ENCODE measurements at places on chromosomes 3 and 15.
A peak's percentile ranks its signal among the peaks of the same experiment; 100 is the strongest.

GRCh38 chr3:197520311-197521276 lies 35.2 kb downstream of the BDH1 start:
- DNase-seq, result peak; percentile 38

DNA sequence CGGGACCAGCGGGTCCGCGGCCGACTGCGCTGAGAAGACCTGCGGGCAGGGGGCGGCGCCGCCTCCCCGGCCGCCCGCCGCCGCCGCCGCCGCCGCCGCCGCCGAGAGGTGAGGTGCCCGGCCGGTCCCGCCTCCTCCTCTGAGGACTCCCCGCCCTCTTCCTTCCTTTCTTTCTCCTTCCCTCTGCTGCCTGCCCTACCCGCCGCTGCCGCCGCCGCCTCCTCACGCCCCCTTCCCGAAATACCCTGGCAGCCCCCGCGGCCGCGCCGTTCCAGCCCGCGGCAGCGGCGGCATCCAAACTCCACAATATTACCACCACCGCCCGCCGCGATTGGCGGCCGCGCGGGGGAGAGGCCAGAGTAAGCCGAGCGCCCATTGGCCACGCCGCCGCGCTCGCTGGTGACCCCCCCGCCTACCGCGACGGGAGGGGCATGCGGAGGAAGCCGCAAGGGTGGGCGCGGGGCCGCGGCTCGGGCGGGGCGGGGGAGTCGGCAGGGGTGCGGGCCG lies 61.8 kb upstream of the ANKRD28 start:
- peak; percentile 88 for DNase-seq

DNA sequence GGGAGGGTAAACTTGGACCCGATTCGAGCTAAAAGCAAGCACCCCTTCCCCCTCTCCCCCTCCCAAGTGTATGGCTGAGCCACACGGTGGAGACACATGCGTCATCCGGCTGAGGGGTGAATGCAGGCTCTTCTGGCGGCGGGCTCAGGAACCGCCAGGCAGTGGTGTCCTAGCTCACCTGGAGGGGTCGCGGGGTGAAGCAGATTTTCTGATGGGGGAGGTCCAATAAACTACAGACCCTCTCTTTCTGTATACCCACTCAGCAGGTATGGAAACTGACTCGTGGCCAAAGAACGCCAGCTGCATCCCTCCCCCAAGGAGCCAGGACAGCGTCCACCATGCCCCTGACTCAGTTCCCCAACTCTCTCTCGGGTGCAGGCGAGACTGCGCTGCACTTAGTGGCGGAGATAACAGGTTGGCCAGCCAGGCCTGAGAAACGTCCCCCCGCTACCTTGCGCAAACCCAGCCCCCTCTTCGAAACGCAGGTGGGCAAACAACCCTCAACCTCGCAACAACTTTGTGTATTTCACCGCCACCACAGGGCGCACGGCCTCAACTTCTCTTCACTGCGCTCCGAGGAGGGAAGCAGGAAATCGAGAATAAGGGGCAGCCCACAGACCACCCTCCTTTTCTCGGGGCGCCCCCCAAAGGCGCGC lies 1.3 kb downstream of the MAGI1 start:
- peak; percentile 62 for DNase-seq

DNA sequence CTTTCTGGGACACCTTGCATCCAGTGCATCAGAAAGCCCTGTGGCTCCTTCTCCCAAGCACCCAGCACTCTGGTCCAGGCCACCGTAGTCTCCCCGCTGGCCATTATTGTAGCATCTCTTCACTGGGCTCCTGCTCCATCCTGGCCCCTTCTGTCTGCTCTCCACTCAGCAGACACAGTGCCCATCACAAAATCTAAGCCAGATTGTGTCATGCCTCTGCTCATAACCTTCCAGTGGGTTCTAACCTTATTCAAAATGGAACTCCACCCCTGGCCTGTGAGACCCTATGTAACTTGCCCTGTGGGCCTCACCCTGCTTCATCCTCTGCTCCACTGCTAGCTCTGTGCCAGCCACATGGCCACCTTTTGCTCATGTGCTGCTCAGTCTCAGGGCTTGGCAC lies 31.7 kb upstream of the PRR23E start:
- DNase-seq, result no peak

- DNase-seq, result no peak
Measured at GRCh38 chr3:185402561-185402960, 39.6 kb downstream of the MAP3K13 start.

- DNase-seq, result no peak
Measured at GRCh38 chr3:99720985-99721632, 82.7 kb downstream of the COL8A1 start.

- DNase-seq, result no peak
Measured at GRCh38 chr15:63608989-63609388, 11.8 kb downstream of the FBXL22 start.

DNA sequence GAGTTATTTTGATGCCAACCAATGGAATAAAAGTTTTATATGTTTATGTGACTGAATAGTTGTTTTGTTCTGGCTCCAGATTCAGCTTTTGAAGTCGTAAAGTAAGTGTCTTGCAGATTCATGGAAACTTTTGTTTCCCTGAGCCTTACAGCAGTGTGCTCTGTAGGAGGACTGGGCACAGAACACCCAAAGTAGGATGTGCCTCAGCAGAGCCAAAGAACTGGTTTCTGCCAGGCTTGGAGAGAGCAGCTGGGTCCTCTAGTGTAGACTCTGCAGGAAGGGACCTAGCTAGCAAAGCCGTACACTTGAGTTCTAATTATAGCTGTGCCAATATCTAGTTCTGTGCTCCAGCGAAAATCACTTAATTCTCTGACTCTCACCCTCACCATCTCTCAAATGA lies 261.2 kb upstream of the DNAJC19 start:
- DNase-seq, result no peak

DNA sequence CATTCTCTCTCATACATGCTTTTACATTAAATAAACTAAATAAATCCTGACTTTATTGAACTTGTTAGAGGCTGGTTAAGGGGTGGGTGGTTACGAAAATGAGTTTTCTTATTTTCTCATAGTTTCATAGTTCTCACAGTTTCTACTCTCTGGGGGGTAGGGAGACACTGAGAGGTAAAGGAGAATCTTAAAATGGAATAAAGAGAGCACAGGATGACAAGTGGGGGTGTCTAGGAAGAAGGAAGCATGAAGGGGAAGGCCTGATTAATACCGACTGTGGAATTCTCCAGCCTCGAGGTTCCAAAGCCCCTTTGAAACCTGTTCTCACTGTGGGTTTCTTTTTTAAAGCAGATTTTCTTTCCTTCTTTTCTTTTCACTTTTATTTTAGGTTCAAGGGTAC lies 66.4 kb upstream of the TRA2B start:
- DNase-seq, result no peak

DNA sequence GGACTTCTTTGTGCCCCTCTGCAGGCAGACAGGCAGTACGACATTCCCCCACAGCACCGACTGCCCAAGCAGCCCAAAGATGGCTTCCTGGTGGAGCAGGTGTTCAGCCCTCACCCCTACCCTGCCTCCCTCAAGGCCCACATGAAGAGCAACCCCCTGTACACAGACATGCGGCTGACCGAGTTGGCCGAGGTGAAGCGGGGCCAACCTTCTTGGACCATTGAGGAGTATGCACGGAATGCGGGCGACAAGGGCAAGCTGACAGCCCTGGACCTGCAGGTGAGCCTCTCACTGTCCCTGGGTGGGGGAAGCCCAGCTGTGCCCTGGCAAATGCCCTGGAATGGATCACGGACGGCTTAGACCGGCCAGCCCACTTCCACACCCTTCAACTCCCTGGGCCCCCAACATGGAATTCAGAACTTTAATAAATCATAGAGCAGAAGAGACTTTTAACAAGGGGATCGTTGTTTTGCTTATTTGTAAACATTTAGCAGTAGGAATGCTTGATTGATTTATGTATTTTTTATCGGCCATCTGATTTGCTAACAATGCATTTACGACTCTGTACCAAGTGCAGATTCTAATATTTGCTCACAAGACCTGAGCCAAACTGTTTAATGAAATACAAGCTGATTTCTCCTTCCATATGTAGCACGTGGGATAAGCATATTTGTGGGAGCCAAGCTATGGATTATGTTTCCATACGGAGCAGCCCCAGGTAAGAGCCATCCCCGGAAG lies 31.1 kb downstream of the MINAR1 start:
- DNase-seq, result no peak

- peak; percentile 48 for DNase-seq
Measured at GRCh38 chr3:126134219-126134975, 46.0 kb downstream of the ALDH1L1 start.

- peak; percentile 11 for DNase-seq
Measured at GRCh38 chr3:1439395-1439794, 346.6 kb downstream of the CNTN6 start.

DNA sequence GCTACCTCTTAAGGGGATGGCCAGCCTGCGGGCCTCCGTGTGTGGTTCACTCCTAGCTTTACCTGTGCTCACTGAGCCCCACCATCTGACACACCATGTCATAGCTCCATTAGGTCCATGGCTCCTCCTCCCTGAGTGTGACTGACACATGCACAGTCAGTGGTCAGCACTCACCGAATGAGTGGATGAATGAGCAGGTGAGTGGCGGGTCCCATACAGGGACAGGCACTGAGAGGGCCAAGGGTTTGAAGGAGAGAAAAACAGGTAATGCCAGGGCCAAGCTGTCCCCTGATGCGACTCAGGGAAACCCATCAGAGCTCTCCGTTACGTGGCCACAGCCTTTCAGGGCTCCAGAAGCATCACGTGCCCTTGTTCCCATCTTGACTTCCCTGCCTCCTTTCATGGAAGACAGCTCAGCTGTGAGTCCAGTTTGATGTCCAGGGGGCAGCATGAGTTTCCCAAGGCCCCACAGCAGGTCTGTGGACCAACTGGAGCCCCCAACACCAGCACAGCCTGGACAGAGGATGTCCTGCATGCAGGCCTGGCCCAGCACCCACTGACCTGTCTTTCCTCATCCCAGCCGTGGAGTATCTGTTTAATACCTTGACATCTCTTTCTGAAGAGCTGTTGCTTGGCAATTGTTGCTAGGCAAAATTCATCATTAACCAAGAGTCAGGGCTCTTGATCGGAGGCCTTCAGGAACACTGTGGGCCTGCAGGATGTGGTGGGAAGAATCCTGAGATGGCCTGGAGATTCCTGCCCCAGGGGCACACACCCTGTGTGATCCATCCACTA lies 84.4 kb downstream of the PLXNA1 start:
- no peak for DNase-seq

DNA sequence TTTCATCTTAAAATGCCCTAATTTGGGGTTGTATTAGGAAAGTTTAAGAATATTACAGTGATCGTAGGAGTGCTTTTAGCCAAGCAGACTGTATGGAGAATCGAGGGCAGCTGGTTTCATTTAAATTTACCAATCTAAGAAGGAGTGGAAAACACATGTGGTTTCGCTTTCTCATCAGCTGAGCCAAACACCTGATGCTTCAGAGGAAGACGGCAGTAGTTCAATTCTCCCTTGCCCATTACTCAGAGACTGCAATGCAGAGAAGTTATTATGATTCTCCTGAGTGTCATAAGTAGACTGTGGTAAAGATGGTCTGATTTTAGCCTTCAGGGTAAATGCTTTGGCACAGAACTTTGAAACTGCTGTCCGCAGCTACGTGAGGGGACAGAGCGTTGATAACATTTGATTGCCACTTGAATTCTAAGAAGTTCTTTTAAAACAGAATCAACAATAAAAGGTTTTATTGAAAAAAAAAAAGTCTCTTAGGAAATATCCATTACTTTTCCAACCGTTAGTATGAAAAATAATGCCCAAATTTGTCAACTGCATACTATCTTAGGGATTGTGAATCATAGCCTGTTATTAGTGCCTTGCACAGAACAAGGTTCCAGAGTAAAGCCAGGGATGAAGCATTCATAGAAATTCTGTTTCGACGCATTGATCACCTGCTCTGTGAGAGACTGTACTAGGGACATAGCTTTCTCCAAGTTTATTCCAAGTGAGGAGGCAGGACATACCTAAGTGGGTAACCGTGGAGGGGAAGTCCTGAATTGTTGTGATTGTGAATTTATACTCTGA lies 25.6 kb downstream of the LYSMD4 start:
- peak; percentile 30 for DNase-seq

DNA sequence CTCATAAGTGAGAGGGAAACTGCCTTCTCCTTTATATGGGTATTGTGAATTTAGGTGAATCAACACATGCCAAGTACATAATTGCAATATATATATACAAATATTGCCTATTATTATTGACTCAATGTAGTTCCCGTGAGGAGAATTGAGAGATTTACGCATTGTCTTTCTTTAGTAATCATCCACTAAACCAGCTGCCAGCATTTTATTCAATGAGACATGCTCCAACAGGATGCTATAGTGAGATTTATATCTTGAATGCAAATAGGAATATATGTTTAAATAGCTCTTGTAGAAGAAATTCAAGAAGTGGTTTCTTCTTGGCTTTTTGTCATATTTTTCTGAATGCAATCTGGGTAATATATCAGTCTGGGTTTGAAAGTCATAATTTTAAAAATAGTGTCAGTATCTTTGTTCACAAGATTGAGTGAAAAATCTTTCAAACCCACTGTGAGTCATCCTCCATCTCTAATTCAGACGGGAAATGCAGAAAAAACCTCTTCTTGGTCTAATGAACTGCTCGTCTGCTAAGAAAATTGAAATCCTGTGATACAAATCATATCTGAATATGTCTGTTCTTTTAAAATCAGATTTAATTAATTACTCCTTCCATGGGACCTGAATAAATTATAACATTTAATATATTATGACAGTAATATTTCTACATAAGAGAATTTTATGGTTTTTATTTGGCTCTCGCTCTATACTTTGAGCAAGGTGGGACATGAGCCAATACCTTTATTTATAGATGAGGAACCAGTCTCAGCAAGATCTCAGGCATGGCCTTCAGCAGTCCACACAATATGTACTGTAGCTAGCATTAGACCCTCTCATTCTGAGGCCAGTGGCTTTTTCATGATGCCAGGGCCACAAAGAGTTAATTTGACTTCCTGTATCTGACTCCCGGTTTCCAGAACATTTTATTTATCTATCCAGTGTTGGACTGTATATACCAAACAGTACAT lies 516.0 kb downstream of the GABRG3 start:
- no peak for DNase-seq

GRCh38 chr3:108030960-108031359 lies 59.9 kb downstream of the CD47 start:
- DNase-seq, result no peak

GRCh38 chr3:70554170-70554569 lies 241.7 kb upstream of the MDFIC2 start:
- no peak for DNase-seq

DNA sequence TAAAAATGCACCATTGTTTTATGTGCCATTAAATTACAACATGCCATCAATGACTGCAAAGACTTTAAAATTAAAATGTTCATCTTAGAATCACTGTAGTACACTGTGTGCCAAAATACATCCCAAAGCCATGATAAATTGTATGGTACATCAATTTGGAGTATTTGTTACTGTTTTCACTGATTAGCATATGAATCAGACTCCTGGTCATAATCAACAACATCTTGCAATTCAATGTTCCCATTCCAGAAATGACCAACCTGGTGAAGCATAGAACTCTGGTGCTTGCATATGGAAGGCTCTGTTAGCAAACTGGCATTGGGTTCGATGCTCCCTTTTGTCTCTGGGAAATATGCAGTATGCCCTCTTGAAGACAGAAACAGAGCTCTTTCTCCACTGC lies 22.5 kb downstream of the LYSMD2 start:
- no peak for DNase-seq

- DNase-seq, result no peak
Measured at GRCh38 chr15:94119298-94119811, 112.0 kb upstream of the MCTP2 start.
